Left cardiac atrium (tissue), 4 donors: ENCODE measurements at places on chromosomes 4 and X.
A peak's percentile ranks its signal among the peaks of the same experiment; 100 is the strongest.

- peak; percentile 33 for DNase-seq
Measured at GRCh38 chrX:103554687-103555424, 30.5 kb upstream of the TCEAL4 start.

DNA sequence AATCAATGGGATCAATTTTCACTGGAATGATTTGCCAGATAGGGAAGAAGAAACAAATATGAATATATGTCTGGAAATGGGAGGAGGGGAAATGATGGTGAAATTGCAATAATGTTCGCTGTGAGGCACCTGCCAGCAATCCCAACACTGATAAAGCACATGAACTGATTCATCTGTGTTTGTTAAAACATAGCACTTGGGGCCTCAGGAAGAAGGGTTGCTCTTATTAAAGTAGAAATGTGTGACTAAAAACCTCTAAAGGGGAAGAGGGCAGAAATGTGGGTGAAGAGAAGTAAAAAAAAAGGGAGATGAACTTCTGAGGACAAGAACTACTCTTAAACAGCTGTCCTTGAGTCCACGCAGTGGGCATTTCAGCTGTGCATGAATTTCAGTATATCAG lies 101.4 kb downstream of the C4orf51 start:
- no peak for DNase-seq

DNA sequence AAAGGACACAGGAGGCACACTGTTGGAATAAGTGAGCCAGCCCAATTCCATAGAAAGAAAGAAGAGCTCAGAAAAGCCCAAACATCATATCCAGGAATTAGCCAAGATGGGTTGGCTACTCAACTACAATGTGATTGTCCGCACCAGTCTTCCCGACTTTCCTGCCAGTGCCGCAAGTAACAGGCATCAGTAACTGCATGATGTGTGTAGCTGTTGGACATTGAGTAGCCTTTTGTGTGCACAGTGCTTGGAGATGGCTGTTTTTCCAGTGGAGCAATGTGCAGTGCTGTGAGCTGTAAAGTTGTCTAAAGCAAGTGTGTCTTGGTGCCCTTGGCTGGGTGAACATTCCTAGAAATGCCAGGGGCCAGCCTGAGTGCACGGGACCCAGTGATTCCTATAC lies 29.2 kb upstream of the FAM193A start:
- no peak for DNase-seq

DNA sequence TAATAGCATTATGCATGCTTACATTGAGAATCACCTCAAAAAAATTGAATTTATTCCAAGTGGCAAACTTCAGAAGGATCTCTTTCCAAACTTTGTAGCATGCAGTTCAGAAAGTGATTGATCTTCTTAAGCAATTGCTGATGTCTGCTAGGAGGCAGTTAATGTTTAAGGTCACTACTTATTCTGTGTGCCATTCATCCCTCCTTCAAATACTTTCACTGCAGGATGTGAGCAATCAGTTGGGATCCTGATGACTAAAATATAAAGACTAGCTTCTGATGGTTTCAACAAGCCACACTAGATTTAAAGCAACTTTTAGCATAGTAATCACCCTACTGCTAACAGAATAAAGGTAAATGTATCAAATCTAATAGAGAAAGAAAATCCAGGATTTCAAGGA lies 414.1 kb downstream of the ADGRL3 start:
- no peak for DNase-seq

GRCh38 chr4:182847576-182848450 lies 69.4 kb downstream of the DCTD start:
- no peak for DNase-seq

DNA sequence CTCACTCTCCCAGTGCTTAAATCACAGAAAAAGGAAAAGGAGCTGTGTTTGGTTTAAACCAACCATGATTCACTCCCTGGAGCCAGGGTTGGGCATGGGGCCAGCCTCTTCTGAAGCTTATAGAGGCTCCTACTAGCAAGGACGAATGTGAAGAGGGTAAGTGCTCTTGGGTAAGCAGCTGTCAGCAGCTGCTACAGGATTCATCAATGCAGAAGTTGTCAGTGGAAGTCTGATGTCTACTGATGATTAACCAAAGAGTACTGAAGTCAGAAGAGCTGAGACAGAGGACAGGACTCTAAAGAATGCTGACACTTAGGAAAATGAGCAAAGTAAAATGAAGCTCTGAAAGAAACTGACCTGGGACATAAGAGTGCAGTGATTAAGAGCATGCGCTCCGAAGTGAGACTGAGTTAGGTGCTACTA lies 32.7 kb upstream of the JADE1 start:
- peak; percentile 76 for DNase-seq

DNA sequence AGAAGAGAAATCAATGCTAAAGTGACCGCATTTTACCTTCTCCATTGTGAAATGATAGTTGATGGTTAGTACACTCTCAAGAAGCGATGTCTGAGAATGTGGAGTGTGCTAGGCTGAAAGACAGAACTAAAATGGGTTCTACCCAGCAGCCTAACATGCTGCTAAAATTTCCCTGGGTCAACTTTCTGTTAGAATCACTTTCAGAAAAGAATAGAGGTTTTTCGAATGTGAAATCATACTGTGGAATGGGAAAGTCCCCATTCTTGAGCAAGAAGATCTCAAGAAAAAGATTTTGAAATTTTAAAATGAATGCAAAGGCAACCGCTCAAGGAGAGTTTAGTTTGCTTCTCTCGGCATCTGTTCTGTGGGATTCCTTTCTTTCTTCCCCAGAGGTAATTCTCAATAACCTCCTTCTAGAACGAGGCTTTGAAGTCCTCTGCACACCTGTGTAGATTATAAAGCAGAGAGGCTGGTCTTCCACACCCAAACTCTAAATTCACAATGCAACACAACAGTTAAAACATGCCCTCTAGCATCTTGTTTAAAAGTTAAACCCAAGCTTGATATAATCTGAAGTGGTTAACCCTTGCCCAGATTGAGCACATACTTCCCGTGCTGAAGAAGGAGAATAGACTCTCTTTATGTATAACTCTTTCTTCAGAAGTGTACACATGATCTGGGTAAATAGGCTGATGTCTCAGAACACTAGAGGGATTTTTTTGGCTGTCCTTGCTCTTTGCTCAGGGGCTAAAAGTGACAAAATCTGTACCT lies 208.7 kb upstream of the KLF3 start:
- no peak for DNase-seq

DNA sequence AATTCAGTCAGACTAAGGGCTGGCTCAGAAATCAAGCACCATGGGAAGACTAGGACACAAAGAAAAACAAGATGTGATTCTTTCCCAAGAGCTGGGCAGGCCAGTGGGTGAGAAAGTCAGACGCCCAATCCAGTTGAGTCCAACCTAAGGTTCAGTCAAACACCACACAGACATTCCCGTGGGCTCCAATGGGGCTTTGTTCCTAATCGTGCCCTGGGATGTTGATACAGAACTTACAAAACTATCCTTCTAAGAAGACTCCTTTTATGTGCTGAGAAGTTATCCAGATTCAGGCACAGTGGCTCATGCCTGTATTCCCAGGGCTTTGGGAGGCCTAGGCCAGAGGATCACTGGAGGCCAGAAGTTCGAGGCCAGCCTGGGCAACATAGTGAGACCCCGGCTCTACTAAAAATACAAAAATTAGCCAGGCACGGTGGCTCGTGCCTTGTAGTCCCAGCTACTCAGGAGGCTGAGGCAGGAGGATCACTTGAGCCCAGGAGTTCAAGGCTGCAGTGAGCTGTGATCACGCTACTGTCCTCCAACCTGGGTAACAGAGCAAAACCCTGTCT lies 3.7 kb downstream of the BLOC1S4 start:
- no peak for DNase-seq

DNA sequence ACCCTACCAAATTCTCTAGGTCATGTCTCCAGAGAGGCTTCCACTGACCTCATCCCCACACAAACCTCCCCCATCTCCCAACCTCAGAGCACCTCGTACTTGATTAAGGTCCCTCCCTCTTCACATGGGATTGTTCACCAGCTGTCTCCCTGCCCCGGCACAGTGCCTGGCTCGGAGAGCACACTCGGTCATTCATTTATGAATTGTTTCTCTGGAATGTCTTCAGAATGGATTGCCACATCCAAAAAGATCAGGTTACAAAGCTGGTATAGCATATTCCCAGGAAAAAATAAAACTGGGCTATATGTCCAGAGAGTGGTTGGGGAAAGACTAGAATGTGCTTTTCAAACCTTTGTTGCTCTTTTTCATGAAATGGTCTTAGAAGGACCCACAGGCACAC lies 21.6 kb downstream of the JAKMIP1 start:
- DNase-seq, result no peak
